AG08396 (cell line): ENCODE measurements at places on chromosomes 1 and 21.

- no peak for DNase-seq
These were observed 9.2 kb downstream of the ADPRS start for GRCh38 chr1:36097693-36098585.

GRCh38 chr21:42830456-42831455 lies 48.6 kb downstream of the WDR4 start:
- DNase-seq: no peak

DNA sequence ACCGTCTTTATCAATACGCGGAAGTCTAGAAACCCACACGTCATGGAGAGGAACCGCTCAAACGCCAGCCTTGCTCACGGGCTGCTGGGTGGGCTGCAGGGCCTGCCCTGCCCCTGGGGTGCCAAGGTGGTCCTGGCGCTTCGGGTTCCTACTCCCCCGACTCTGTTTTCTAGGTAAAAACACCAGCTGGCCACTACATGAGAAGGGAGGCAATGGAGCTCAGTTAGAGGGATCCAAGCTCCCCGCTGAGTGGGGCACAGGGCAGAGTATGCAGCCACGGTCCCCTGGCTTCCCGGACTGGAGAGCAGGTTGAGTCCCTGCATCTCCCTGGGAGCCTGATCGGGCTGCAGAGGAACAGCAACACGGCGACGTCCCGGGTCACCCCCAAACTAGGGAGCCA lies 41.2 kb upstream of the RIPK4 start:
- no peak for DNase-seq

- DNase-seq: no peak
These were observed 4.6 kb downstream of the KLHDC8A start for GRCh38 chr1:205351984-205352713.

GRCh38 chr1:145891587-145892485 lies 6.2 kb upstream of the ANKRD35 start:
- DNase-seq: peak; percentile 92

GRCh38 chr1:245684571-245684970 lies 529.8 kb downstream of the KIF26B start:
- no peak for DNase-seq

DNA sequence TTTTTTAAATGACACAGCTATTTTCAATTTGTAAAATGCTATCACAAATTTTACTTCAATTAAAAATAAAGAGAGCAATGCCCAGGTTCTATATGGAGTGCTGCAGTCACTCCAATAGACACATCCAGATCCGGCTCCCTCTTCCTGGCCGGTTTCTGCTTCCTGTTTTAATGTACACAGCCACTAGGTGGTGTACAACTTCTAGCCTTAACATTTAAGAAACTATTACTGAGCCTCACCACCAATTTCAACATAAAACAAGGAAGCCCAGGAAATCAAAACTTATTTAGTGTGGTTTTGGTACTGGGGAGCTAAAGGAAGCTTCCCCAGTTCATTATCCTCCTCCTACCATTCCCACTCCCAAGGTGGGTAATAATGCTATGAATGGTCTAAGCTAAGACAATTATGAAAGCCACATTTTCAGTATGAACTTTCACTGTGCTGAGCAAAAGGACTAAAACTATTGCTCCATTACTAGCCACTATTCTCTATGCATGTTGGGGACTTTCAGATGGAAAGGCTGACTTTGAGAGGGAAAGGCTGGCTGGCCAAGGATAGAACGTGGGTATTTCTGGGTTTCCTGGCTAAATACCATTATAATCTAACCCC lies 25.5 kb upstream of the MTMR11 start:
- peak; percentile 61 for DNase-seq

- no peak for DNase-seq
These were observed 2.0 kb downstream of the INAVA start for GRCh38 chr1:200896531-200897196.

DNA sequence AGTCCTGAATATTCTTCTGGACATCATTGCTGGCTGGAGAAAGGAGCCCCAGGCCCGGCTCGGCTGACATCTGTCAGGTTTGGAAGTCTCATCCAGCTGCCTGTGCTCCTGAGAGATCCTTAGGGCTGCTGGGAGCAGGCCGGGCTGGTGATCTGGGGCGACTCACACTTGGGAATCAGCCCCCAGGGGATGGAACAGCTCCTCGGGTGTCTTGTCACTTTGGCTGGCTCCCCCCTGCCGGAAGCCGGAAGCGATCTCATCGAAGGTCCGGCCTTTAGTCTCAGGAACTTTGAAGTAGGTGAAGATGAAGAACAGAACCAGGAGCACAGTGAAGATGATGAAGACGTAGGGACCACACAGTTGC lies 31.8 kb downstream of the SLC2A1 start:
- no peak for DNase-seq

DNA sequence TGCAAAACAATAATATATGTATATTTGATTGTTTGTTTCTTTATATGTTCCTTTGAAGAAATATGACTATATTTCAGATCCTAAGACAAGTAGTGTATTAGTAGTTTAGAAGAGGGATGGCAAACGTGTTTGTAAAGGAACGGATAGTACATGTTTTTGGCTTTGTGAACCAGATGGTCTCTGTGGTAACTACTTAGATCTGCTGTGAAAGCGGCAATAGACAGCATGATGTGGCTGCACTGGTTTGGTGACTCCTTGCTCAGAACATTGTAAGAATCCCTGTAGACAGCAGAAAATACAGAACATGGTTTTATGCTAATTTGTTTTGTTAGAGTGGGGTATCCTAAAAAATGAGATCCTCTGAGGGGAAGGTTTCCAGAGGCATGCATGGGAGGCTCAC lies 3.1 kb downstream of the ACADM start:
- no peak for DNase-seq

DNA sequence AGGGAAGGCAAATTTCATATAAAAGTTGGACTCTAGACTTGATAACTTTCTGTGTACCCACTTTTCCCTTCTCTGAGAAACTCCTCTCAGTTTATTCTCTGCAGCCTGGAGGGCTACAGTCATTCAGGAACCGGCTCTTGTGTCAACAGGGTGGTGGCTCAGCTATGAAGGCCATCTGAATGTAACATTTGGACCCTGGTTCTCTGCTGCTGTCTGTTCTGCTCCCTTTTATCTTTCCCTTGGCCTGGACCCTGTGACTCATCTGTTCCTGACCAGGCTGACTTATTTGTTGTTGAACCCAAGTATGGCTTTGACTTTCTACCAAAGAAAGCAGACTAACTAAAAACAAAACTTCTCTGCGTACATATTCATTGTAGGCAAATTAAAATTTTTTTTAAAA lies 75.4 kb downstream of the CENPF start:
- DNase-seq: peak; percentile 30

DNA sequence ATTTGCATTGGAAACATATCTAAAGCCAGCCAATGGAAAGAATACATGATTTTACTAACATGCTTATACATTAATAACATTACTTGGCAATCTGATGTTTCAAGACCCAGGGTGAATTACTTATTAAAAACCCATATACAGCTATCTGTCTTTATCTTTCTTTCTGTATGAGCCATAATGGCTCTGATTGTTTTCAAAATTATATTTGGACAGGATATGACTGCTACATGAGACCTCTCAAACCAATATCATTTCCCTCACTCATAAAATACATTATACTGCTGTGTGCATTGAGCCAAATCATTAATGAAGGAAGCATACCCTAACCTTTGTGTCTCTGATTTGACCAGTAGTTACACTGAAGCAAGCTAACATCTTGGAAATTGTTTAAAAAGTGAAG lies 205.9 kb upstream of the DPYD start:
- DNase-seq: no peak

DNA sequence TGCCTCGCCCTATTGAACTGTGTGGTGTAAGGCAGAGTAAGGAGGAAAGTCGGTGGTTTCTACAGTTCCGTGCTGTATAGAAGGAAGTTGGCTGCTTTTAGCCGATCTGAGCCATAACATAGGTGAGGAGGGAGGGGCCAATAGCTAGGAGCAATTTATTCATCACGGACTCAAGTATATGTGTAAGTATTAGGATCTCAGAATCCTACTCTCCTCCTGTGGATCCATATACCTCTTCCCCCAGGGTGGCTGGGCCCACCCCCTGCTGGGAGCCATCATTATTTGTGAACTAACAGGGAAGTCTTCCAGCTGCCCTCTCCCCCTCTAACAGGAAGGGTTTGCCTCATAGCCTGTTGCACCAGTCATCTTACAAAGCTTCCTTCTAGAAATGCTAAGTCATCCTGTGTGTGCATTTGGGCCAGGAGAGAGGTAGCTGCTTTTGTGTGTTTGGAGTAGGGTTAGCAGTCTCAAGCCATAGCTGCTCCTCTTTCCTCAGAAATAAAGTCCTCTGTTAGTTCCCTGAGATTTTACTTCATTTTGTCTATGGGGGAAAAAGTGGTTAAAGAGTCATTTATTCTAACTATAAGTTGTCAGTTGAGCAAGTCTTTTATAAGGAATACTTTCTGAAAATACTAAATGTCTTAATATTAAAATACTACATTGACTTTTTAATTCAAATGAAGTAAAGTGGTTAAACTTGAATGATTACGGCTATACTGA lies 14.9 kb upstream of the CENPS start:
- DNase-seq: peak; percentile 55

DNA sequence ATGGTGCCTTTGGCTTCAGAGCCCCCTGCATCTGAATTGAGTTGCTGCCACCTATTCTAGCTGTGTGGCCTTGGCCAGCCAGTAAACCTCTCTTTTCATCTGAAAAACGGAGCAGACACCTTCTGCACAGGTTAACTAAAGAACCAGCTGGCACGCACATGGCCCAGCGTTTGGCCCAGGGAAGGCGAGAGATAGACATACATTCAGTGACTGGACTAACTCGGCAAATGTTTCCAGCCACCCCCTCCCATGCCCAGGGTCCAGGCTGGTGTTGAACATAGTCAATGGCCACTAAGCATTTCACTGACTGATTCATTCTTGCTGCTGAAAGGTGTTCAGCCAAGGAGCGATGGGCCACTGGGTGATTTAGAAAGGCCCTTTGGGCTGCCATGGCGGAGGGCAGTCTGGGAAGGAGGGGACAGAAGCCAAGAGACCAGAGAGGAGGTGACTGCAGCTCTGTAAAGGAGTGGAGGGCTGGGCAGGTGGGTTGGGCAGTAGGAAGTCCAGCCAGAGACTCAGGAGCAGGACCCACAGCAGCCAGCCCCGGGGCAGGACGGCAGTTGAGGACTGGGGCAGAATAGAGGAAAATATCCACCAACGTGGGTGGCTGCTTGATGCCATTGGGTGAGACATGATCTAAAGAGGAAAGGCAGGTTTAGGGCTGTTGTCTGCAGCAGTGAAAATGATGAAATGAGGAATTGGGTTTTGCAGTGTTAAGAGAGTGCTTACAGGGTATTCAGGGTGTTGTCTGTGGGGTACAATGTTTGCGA lies 184.3 kb downstream of the HIVEP3 start:
- no peak for DNase-seq

GRCh38 chr1:225712391-225712790 lies 59.5 kb upstream of the ENAH start:
- no peak for DNase-seq

DNA sequence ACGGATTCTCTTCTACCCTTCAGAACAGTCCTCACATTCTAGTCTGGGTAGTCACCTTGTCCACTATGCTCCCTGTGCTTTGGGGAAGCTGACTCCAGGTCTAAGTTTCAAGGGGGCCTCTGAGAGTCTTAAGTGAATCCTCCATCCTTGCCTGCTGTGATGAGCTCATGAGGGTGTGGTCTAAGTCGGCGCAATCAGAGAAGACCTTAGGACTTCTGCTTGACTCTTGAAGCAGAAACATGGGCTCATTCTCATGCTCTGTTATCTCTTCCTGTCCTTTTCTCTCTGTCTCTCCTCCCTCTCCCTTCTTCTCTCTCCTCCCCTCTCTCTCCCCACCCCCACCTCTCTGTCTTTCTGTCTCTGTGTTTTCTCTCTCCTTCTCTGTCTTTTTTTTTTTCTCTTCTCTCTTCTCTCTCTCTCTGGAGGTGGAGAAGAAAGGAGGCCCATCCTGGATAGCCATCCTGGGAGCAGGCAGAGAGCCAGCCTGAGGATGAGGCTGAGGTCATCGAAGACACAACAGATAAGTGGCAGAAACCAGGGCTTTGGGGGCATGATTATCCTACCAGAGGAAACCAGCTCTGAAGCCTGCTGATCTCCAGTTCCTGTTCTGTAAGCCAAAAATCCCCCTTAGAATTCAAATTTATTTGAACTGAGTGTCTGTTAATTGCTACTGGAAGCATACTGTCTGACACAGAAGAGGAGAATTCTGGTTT lies 245.6 kb downstream of the SIPA1L2 start:
- no peak for DNase-seq

DNA sequence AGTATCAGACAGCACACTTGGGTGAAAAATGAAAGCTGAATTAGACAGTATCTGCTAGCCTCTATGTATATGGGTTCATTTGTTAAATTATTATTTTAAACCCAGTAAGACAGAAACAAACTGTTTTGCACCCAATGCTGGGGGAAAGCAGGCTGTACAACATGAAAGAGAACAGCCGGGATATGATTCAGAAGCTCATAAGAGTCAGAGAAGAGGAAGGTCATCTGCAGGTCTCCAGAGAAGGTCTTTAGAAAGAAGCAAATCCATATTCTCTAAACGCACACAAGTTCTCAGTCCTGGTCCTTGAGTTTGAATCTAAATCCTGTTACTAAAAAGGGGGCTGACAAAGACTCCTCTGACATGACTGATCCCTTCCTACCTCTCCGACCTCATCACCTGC lies 155.1 kb downstream of the SIPA1L2 start:
- DNase-seq: no peak

DNA sequence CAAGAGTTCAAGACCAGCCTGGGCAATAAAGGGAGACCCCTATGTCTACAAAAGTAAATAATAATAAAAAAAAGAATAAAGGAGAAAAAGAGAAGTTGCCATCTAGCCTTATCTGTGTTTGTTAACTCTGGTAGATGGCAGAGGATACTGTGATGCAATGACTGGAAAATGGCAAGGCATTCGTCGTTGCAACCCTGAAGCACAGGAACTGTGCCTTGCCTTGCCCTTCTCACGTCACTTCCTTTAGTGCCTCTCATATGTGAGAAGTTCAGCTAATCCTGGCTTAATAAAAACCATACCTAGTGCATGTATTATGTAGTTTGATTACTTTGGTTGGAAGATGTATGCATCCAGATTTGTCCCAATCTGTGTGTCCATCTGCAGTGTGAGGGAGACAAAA lies 25.8 kb upstream of the PIGC start:
- DNase-seq: no peak

- DNase-seq: peak; percentile 27
These were observed 3.6 kb downstream of the TENT5C start for GRCh38 chr1:117609471-117609911.

DNA sequence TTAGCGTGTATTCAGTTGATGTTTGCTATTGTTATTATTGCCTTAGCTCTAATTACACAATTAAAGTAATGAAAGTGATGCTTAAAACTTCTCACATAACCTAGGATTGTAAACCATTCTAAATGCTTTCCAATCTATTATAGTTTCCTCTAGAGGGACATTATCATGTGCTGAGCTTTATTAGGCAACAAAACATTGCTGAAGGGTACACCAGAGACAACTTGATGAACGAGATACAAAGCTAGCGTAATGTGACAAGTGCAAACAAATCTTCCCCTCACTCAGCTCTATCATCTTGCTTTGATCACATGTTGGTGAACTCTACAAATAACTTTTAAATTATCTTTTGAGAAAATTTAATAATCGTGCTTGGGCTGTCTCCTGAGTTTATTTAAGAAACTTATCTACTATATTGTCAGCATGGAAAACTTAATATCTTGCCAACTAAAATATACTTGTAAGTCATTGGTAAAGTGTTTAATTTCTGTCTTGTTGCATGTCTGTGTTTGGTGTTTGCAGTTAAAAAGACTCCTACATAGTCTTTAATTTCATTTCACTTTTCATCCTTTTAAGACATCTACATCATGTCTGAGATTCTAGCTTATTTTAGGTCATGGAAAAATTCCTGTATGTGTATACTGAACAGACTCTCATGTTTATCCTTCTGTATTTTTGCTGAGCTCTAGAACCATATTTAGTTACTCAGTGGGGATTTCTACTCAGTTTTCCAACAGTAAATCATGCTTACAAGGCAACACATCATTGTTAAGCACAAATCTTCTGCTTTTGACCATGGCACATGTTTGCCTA lies 104.2 kb upstream of the ADAMTS5 start:
- DNase-seq: no peak
